Activated gamma-delta T cell treated with Interleukin-2 at 50 U/mL for 16 hours (primary cell): ENCODE measurements at places on chromosomes 12 and 14.

DNA sequence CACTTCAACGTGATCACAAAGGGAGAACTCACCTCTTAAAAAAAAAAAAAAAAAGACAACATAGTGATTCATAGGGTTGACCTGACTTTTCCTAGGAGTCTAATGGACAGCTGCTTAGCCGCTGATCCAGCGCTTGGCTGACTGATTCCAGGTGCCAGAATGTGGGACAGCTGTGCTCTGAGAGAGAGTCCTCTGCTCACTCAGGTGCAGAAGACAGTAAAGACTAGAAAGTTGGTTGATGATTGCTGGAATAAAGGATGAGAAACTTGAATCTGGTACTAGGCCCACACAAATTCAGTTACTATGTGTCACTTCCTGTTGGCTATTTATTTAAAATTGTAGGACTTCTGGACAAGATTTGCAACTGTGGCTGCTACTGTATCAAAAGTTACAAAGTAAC, 229.4 kb downstream of the CHST11 start:
- DNase-seq = no peak

DNA sequence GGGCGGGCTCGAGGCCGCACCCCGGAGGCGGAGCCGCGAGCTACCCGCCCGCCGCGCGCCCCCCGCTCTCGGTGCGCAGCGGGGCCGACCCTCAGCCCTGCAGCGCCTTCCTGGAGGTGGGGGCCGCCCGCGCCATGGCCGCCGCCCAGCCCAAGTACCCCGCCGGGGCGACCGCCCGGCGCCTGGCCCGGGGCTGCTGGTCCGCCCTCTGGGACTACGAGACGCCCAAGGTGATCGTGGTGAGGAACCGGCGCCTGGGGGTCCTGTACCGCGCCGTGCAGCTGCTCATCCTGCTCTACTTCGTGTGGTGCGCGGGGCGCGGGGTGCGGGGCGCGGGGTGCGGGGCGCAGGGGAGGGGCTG, at the start of gene P2RX2:
Gene P2RX2, plus strand, starts transcription at position 94 of the 361 bp plus-strand sequence. Its CDS starts 41 bp downstream, at position 135.
- no peak for DNase-seq

GRCh38 chr12:105948331-105948730, 190.4 kb downstream of the NUAK1 start:
- no peak for DNase-seq

GRCh38 chr12:115617391-115617790, 660.1 kb downstream of the MED13L start:
- DNase-seq = no peak

- DNase-seq = no peak
These were observed 38.0 kb downstream of the ADCK1 start for GRCh38 chr14:77837926-77838325.

- DNase-seq = no peak
These were observed 21.7 kb downstream of the ZDHHC22 start for GRCh38 chr14:77119851-77120250.

DNA sequence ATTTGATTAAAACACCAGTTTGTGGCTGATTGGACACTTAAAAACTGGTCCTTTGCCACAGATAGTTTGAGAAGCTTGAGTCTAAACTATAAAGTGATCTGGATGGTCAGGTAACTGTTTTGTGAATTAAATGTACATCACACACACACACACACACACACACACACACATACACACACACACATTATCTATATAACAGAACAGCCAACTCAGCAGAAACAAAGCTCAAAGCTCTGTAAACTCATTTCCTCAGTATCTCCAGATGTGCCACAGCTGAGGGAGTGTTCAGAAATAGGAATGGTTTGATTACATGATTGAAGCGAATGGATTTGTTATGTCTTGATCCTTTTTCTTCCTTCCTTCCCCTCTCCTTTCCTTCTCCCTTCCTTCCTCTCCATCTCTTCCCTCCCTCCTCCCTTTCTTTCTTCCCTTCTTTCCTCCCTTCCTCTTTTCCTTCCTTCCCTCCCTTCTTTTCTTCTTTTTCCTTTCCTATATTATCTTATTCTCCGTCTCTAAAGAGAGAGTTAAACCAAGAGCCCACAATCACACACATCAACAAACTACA, 100.3 kb downstream of the LLPH start:
- DNase-seq = no peak

DNA sequence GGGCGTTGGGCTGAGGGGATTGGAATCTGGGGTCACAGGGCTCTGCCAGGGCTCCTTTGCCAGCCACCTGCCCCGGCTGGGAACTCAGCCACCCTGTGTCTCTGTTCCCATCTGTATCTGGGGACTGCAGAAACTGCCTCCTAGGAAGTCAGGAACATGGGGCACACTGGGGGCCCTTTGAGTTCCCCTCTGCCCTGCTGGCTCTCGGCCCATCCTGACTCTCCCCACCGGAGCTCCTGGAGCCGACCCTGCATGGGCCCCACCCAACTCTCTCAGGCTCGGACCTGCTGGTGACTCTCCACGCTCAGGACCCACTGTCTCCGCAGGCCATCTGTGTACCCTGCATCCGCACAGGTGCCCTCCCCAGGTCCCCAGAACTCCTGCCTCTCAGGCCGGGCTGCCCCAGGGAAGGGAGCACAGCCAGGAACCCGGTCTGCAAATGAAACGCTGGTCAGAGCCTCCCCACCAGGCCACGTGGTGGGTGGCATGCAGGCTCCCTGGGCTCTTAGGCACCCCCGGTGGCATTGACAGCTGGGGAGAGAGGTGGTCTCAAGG, 82.8 kb downstream of the KIF26A start:
- DNase-seq = no peak

GRCh38 chr12:86787419-86787818, 531.2 kb upstream of the MGAT4C start:
- no peak for DNase-seq

GRCh38 chr14:25150934-25151790, 101.2 kb upstream of the STXBP6 start:
- DNase-seq = no peak

- no peak for DNase-seq
These were observed 61.8 kb downstream of the PLBD1 start for GRCh38 chr12:14505626-14506596.
